ENCODE measurements at places on chromosomes 7 and 10. TPM values are rescaled to one million over a fixed set of nuclear protein-coding genes. Genes with fewer than 3 reads are reported as not detected.
A peak's percentile ranks its signal among the peaks of the same experiment; 100 is the strongest.

Gene GPNMB
- 206 TPM for total RNA-seq

Gene SPDYE1
- total RNA-seq: not detected

Gene BHLHA15
- 0.45 TPM for total RNA-seq

Gene VPS41
- total RNA-seq: 43.0 TPM

GRCh38 chr10:80324086-80324485, 32.5 kb downstream of the DYDC1 start:
- peak; percentile 45 for DNase-seq

GRCh38 chr7:1463676-1464223, 4.5 kb upstream of the MICALL2 start:
- no peak for DNase-seq

GRCh38 chr7:81183326-81183725, 264.5 kb upstream of the SEMA3C start:
- DNase-seq: no peak

- DNase-seq: no peak
Measured at GRCh38 chr7:883055-884021, 7.0 kb downstream of the GET4 start.

- DNase-seq: no peak
Measured at GRCh38 chr10:43257347-43258210, 9.3 kb downstream of the RASGEF1A start.

DNA sequence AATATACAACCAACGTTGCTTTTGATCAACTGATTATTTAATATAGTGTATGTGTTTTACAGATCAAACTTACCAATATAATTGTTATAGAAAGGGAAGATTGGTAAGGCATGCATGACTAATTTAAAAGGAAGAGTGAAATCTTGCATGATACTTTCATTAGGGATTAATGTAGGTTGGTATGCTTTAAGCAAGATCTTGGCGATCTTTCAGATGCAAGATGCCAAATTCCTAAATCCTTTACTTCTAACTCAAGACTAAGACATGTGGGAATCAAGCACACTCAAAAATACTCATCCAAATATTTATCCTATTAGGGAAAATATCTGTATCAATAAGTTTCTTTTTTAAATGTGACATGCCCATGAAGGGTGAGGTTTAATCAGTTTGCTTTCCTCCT, 321.4 kb upstream of the MEOX2 start:
- no peak for DNase-seq

DNA sequence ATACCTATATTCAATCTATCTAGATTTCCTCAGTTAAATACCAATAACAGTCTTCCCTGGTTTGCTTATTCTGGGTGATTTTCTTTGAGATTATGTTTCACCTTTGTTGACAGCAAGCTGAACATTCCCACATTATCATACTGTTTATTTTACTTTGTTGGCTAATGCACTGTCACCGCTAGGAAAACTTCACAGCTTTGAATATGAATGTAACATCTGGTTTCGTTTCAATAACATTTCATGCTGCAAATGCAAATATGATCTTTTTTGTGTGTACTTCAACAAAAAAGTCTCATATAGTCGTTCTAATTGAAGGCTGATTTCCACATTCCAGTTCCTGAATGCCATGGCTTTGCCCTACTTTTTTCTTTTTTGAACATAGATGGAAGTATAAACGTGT, 946.3 kb upstream of the GHITM start:
- DNase-seq: no peak

DNA sequence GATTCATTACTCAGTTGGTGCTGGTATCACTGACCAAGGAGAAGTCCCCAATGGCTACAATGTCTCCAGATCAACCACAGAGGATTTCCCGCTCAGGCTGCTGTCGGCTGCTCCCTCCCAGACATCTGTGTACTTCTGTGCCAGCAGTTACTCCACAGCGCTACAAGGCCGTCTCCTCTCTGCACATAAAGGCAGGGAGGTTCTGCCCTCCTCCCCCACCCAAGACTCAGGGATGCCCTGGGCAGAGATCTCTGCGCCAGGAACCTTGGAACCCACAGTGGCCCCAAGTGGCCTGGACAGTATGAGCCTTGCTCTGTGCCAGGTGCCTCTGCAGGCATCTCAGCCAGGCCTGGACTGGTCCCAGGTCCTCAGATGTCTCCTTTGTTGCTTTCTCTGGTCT, 193.4 kb upstream of the PRSS58 start:
- no peak for DNase-seq

- DNase-seq: no peak
Measured at GRCh38 chr7:93574269-93574645, 267 bp downstream of the CALCR start.

GRCh38 chr7:106369816-106370215, 85.0 kb upstream of the NAMPT start:
- peak; percentile 28 for DNase-seq

GRCh38 chr10:21159669-21160068, 262.6 kb upstream of the NEBL start:
- no peak for DNase-seq
